CD4-positive, alpha-beta T cell (primary cell): ENCODE measurements at places on chromosomes 7 and 10. TPM values are rescaled to one million over a fixed set of nuclear protein-coding genes. Genes with fewer than 3 reads are reported as not detected.

The LOXL4 gene
- total RNA-seq, result not detected

DNA sequence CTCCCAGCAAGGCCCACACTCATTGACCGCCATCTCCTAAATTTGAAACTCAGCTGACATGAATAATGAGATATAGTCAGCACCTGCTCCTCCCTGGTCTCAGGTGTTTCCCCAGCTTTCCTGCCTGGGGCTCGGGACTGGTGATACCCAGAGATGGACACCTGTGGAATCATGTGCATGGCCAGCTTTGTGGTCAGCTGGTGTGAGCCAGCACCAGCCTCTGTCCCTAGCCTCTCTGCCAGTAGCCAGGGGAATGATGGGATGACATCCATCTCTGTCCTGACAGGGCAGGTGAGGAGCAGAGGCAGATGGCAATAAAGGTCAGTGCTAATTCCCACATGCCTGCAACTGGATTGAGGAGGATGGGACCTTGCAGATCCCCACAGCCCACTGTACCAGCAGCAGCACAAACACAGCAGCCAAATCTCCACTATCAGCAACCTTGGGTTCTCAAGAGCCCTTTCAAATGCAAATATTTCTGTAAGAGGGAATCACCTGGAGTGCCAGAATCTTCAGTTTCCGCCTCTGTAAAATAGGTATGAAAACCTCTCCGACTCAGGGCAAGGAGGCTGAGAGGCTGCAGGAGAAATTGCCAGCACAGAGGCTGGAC, 329.2 kb upstream of the ZMIZ1 start:
- H3K4me3 ChIP-seq, result no peak overlapping the region
- no peaks in the 10 kb centered on the region for H3K27me3 ChIP-seq
- DNase-seq, result no peak
- H3K4me1 ChIP-seq, result peaks cover 5% of the 10 kb centered on the region
- H3K36me3 ChIP-seq, result no peaks in the 10 kb centered on the region
- no peak overlapping the region for H3K27ac ChIP-seq

DNA sequence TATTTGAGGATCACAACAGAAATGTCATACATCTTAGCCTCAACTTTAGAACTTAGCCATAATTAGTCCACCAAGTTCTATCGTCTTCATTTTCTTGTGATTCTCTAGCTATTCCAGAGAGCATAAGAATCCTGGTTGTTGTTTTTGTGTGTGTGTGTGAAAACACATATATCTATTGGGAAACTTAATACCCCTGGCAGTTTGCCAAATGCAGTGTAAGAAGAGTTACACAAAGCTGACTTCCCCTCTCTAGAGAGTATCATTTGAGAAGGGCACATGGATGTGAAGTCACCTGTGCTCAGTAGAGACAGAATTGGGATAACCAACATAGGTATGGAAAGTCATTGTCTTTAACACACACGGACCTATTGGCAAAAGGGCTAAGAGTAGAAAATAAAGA, 19.3 kb downstream of the FOXI2 start:
- H3K4me3 ChIP-seq, result no peak overlapping the region
- H3K27me3 ChIP-seq, result no peaks in the 10 kb centered on the region
- H3K27ac ChIP-seq, result no peak overlapping the region
- H3K4me1 ChIP-seq, result no peaks in the 10 kb centered on the region
- no peak for DNase-seq

DNA sequence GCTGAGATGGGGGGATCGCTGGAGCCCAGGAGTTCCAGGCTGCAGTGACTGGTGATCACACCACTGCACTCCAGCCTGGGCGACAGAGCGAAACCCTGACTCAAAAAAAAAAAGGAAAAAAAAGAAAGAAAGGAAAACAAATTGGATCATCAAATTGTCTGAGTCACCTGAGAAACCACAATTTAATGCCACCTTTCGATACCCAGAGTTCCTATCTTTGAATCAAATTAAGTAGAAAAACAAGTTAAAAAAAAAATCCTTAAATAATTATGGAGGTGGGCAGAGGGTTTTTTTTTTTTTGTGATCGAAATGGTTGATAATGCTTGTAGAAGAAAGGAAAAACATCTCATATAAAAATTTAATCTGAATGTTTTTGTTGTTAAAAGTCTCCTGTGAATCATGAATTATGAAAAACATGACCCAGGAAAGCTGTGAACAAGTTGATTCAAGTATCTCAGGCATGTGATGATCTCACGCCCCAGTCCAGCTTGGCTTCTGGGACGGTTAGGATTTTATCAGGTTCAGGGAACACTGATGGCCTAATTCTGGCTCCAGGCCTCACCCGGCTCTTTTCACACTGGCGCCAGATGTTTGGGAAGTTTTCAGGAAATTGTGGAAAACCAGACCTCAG, 25.3 kb upstream of the CUX1 start:
- H3K4me3 ChIP-seq, result no peak overlapping the region
- DNase-seq, result no peak
- no peaks in the 10 kb centered on the region for H3K27me3 ChIP-seq
- H3K4me1 ChIP-seq, result no peaks in the 10 kb centered on the region

The IKZF1 gene
- 300 TPM for total RNA-seq

DNA sequence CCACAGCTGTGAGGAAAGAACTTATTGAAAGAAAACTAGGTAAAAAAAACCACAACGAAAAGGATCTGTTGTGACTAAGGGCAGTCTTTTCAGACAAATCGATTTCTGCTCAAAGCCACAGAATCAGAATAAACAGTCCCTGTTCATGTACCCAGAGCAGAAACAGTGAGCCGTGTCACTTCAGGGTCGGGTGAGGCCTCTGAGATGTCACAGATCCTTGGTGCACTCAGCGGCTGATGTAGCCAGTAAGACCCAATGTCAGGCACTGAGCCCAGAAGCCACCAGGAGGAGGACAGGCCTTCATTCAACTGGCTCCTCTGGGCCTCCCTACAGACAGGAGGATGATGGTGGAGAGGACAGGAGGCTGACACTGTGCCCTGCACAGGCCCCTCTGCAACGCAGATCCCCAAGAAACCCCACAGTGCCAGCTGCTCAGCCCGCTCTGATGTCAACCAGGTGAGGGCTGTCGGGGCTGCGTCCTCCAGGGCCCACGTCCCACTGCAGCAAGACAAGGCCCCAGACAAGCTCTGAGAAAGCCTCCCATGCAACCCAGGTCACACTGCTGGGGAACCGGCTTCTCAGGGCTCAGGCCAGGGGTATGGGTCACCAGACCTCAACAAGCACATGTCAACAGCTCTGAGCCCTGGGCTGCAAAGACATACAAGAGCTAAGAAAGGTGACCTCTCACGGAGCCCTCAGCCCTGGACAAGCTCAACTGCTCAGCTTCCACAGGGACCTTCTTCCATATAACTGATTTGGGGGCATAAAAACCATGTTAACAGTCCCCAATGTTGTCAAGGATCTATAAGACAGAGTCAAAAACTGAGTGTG, 190.6 kb downstream of the PARD3 start:
- no peaks in the 10 kb centered on the region for H3K4me1 ChIP-seq
- H3K36me3 ChIP-seq, result no peaks in the 10 kb centered on the region
- no peak for DNase-seq
- H3K27me3 ChIP-seq, result no peaks in the 10 kb centered on the region

DNA sequence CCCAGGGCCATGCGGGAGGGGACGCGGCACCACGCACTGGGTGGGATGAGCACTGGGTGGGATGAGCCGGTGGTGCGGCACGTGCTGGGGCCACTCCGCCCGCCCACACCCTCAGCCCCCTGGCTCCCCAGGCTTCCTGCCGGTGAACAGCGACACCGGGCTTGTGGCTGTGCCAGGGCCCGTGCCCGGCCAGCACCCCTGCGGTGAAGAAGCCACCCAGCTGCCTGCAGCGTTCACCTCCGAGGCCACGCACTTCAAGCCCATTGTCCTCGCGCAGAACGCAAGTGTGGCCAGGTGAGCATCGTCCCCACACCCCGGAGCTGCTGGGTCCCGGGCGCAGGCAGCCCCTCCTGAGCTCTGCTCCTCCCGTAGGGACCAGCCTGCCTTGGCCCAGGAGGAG, 31.8 kb upstream of the UTF1 start:
- no peaks in the 10 kb centered on the region for H3K4me1 ChIP-seq
- no peak for DNase-seq
- no peaks in the 10 kb centered on the region for H3K36me3 ChIP-seq
- no peak overlapping the region for H3K27ac ChIP-seq
- no peak overlapping the region for H3K4me3 ChIP-seq
- no peaks in the 10 kb centered on the region for H3K27me3 ChIP-seq

- H3K27me3 ChIP-seq, result no peaks in the 10 kb centered on the region
- H3K36me3 ChIP-seq, result peaks cover 17% of the 10 kb centered on the region
- H3K27ac ChIP-seq, result no peak overlapping the region
- no peaks in the 10 kb centered on the region for H3K4me1 ChIP-seq
- H3K4me3 ChIP-seq, result no peak overlapping the region
These were observed 87.5 kb downstream of the RGS10 start for GRCh38 chr10:119454990-119455389.

- H3K27me3 ChIP-seq, result no peaks in the 10 kb centered on the region
- H3K36me3 ChIP-seq, result peaks cover 61% of the 10 kb centered on the region
- H3K27ac ChIP-seq, result no peak overlapping the region
- DNase-seq, result no peak
These were observed 14.7 kb downstream of the BRAT1 start for GRCh38 chr7:2540641-2541051.

DNA sequence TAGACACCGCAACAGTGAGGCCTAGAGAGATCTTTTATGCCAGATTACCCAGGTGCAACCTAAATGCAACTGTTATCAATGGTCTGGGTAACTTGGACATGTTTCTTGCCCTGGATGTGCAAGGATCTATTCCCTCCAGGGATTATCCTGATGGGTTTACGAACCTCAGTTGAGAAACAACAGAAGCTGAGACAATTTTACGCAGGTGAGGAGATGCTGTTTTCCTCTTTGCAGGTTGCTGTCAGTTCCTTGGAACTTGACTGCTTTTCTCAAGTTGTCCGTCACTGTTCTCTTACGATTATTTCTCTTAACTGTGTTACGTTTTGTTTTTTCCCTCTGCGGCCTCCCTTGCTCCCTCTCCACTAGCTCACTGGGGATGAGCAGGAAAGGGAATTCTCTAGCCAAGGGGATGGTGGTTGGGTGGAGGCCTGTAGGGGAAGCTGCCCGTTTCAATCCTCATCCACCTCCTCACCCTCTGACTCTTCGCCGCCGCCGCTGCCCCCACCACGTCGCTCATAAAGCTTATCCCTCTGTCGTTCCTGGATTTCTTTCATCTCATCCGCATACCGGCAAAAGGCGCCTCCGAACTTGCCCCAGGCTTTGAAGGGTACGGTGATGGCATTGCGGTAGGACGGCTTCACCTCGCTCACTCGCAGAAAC, 1.2 kb downstream of the PURB start:
- H3K4me3 ChIP-seq, result peak overlapping the region; percentile 63
- H3K36me3 ChIP-seq, result no peaks in the 10 kb centered on the region
- peak overlapping the region; percentile 75 for H3K27ac ChIP-seq
- no peak for DNase-seq
- H3K4me1 ChIP-seq, result peaks cover 27% of the 10 kb centered on the region

The FFAR4 gene
- total RNA-seq, result not detected

DNA sequence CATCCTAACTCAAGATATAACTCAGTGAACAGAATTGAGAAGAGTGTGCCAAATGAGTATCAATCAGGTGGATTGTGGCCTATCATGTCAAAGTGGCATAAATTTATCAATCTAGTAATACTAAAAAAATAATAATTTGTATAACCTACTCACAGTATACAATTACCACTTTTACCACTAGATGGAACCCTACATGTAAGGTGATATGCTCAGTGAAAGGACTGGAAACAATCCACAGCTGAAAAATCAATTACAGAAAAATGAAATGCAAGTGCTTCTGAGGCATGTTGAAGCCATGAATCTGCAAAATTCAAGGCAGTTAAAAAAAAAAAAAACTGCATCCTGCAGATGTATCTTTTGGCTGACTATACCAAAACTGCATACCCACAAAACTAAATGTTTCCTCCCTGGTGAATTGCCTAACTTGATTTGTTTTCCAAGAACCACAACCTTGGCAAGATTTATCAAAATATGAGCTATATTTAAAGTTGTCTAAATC, 13.9 kb downstream of the ARHGAP19 start:
- no peak overlapping the region for H3K4me3 ChIP-seq
- DNase-seq, result no peak
- no peaks in the 10 kb centered on the region for H3K36me3 ChIP-seq
- no peaks in the 10 kb centered on the region for H3K4me1 ChIP-seq
- no peaks in the 10 kb centered on the region for H3K27me3 ChIP-seq

- DNase-seq, result no peak
- no peaks in the 10 kb centered on the region for H3K36me3 ChIP-seq
- no peak overlapping the region for H3K4me3 ChIP-seq
- no peak overlapping the region for H3K27ac ChIP-seq
- peaks cover 3% of the 10 kb centered on the region for H3K27me3 ChIP-seq
These were observed 91.6 kb downstream of the C10orf105 start for GRCh38 chr10:71627956-71628355.

DNA sequence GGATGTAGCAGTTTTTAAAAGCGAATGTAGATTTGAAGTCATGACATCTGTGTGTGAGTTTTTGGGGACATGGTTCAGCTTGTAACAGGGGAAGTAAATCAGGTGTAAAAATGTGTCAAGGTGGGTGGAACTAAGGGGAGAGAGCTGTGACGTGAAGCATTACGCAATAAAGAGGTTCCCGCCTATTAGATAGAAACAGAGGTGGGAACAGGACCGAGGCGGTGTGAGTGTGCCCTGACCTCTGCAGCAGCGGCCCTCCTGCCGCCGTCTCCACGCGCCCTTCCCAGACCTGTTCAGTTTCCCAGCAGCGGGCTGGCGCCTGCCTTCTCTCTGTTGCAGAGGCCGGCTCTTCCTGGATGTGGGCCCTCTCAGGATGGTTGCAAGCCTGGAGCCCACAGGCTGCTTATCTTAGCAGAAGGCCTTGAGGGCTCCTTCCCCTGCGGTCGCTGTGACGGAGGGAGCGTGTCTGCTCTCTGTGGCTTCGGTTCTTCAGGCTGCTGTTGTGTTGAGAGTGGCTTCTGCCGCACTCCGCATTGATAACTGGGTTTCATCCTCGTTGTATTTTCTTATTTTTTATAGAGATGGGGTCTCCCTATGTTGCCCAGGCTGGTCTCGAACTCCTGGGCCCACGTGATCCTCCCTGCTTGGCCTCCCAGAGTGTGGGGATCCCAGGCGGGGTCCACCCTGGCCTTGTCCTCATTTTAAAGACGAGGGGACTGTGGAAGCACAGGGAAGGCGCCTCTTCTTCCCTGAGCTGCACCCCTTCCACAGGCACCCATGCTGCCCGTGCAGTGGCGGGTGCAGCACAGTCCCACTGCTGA, 65.0 kb downstream of the DNAJB6 start:
- no peaks in the 10 kb centered on the region for H3K27me3 ChIP-seq
- DNase-seq, result no peak
- peaks cover 18% of the 10 kb centered on the region for H3K4me1 ChIP-seq
- H3K27ac ChIP-seq, result no peak overlapping the region
- peaks cover 39% of the 10 kb centered on the region for H3K36me3 ChIP-seq
- H3K4me3 ChIP-seq, result no peak overlapping the region

The RAMP3 gene
- not detected for total RNA-seq

- peaks cover 4% of the 10 kb centered on the region for H3K36me3 ChIP-seq
- H3K27me3 ChIP-seq, result no peaks in the 10 kb centered on the region
- H3K4me1 ChIP-seq, result no peaks in the 10 kb centered on the region
These were observed 146.1 kb upstream of the TCF7L2 start for GRCh38 chr10:112803961-112804401.

The ECD gene
- 57.7 TPM for total RNA-seq

- H3K4me1 ChIP-seq, result no peaks in the 10 kb centered on the region
- H3K36me3 ChIP-seq, result no peaks in the 10 kb centered on the region
- no peak overlapping the region for H3K4me3 ChIP-seq
- no peak for DNase-seq
- H3K27me3 ChIP-seq, result no peaks in the 10 kb centered on the region
These were observed 12.7 kb downstream of the MRC1 start for GRCh38 chr10:17821893-17822292.

The HTR5A gene
- total RNA-seq, result not detected
